ENCODE measurements at places on chromosomes 7 and 10. TPM values are rescaled to one million over a fixed set of nuclear protein-coding genes. Genes with fewer than 3 reads are reported as not detected.

The SPDYE11 gene
- not detected for total RNA-seq

The PRSS1 gene
- 5.1 TPM for total RNA-seq

The ZPBP gene
- total RNA-seq = not detected

The CDCA7L gene
- 13.9 TPM for total RNA-seq

The RHEB gene
- total RNA-seq = 102 TPM

The CRHR2 gene
- 0.21 TPM for total RNA-seq

The ASB10 gene
- total RNA-seq = not detected

The AOC1 gene
- not detected for total RNA-seq

The FLNC gene
- 157 TPM for total RNA-seq

The CABCOCO1 gene
- not detected for total RNA-seq

The NPVF gene
- not detected for total RNA-seq

The SSC4D gene
- 1.5 TPM for total RNA-seq

The NEURL1 gene
- not detected for total RNA-seq

The DYNC1I1 gene
- total RNA-seq = 24.6 TPM

The ITIH2 gene
- total RNA-seq = not detected

The GPNMB gene
- 185 TPM for total RNA-seq

The CALML5 gene
- total RNA-seq = 3.7 TPM

The MMP21 gene
- not detected for total RNA-seq

The SPDYE9 gene
- not detected for total RNA-seq

The BAMBI gene
- 14.9 TPM for total RNA-seq

The IQUB gene
- total RNA-seq = 1.4 TPM

The POLL gene
- total RNA-seq = 37.0 TPM

The RBP3 gene
- total RNA-seq = not detected

Measured in thoracic aorta (tissue), 2 donors.